ENCODE measurements at places on chromosomes 13 and 19. TPM values are rescaled to one million over a fixed set of nuclear protein-coding genes. Genes with fewer than 3 reads are reported as not detected.
A peak's percentile ranks its signal among the peaks of the same experiment; 100 is the strongest.

DNA sequence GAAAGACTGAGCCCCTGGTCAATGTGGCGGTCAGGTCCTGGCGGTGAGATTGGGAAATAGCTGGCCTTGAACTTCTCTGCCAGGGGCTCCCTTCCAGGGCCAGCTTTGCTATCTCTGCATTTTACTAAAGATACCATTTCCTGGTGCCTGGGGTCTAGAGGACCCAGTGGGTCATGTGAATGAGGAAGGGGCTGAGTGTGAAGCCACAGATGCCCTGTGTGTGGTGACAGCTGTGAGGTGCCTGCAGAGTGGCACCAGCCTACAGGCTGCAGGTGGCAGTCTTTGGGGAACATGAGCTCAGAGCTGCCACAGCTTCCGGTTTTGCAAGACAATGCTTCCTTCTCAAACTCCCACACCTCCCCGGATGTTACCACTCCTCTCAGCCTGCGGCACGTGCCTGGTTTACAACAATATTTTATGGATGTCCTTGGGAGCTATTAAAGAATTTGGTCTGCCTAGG, 5.2 kb upstream of the MLNR start:
- peak; percentile 66 for DNase-seq

GRCh38 chr13:50410921-50411746, 395.9 kb downstream of the KCNRG start:
- no peak for DNase-seq

DNA sequence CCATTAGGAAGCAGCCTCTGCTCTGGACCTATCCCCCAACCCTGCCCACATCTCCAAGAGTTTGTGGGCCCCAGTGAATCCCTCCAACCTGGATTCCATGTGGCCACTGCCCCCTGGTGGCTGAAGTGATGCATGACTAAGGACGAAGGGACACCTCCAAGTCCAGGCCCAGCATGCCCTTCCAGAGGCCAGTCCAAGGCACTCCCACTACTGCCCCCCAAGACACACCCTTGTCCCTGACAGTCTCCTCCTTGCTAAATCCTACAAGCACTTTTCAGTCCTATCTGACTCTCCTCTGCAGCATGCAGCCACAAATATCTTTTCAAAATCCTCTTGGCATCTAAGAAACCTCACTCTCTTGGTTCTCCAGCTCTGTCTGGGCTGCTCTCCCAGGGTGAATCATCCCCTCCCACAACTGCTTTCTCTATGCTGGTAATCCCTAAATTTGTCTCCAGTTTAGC, 33.0 kb downstream of the DEDD2 start:
- peak; percentile 74 for DNase-seq

MBD3L3 gene
- total RNA-seq: not detected

DNA sequence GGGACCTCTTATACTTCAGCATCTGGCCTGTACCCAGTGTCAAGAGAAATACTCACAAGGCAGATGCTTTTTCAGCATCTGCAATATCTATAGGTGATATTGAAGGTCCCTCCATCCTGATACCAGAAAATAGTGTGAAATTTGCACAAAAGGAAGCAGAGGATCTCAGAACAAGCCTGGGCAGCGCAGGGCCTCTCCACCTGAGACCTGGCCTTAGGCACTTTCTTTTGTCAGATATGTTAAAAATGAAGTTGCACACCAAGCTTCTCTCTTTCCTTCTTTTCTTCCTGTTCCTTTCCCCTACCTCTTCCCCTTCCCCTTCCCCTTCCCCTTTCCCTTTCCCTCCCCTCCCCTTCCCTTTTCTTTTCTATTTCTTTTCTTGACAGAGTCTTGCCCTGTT, 62.2 kb downstream of the ARHGEF18 start:
- DNase-seq: no peak

DNA sequence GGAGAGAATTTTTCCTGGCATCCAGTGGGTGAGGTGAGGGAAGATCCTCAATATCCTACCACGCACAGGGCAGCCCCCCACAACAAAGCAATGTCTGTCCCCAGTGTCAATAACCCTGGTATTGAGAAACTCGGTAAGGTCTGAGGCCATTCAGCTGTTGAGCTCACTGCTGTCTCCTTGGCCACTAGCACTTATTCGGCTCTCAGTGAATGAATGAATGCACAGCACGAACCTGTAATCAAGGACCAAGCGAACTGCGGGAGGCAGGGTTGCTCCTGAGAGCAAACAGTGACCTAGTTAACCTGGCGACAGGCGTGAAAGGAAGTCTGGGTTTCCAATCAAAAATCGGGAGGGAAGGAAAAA, 640 bp downstream of the ZSCAN5A start:
- no peak for DNase-seq

DNA sequence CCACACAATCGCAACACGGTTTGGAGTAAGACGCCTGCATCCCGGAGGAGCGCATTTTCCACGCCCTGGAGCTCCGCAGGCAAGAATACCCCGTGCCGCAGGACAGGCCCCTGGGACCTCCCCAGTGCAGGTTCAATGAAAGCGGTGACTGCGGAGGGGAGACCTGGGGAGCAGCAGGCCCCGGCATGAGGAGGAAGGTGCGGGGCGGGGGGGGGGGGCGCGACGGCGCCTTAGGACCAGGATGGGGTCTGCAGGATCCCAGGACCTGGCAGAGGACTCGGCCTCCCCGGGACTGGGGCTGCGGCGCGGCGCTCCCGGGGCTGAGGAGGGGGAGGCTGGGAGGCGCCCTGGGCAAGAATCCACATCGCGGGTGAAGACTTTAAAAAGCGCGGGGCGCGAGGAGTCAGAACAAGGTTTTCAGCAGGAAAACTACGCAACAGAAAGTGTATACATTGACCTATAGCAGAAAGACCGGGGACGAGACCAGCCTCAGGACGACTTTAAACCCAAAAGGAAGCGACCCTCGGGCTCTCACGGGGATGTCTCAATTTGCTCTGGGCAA, 432 bp downstream of the ZNF611 start:
- DNase-seq: peak; percentile 26

SHISA2 gene
- total RNA-seq: 0.50 TPM

SMIM44 gene
- not detected for total RNA-seq

SYCN gene
- total RNA-seq: not detected

DNA sequence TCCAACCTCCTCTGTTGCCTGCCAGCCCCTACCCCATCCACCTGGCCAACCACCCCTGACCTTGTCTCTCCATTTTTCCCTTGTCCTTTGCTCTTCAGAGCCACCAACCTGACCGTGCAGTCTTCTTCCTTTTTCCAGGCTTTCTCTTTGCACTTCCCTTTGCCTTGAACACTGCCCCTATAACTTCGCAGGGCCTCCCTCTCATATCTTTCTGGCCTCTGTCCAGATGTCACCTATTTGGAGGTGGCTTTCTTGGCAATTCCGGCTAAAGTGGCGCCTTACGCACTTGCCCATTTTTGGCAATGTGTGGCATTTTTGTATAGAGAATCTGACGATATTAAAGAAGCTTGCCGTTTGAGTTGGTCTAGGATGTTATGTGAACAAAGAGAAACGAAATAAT, 844 bp downstream of the ZNF543 start:
- no peak for DNase-seq

DNA sequence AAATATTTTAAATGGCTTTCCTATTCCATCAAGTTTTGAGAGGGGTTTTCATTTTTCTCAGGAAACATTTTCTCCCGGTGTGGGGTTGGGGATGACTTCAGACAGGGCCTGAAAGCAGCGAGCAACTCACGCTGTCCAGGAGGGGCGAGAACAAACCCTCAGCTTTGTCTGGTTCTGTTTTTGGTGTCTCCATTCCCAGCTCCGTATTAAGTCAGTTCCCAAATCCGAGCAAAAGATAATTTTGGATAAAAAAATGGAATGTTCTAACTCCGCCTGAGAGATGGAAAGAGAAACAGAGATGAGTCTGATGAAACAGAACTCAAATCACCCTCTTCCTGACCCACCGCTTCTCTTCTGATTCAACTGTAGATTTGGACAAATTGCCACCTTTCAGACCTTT, 38.4 kb downstream of the RFX2 start:
- no peak for DNase-seq

DNA sequence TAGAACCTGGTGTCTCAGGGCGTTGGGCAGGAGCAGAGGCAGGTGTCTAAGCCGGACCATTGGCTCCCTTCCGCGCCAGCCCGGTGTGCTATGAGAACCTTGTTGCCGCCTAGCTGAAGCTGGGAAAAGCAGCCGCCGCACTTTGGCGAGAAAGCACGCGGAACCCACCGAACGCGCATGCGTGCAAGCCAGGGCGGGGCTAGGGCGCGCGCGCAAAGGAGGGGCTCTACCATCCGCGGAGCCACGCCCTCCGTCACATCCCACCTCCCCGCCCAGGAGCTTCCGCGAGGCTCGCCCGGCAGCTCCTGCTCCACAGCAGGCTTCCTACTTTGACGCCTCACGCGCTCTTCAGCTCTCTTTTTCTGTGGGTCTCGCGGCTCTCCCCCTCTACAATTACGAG, 51.3 kb downstream of the WDR87 start:
- DNase-seq: peak; percentile 24

GRCh38 chr13:33341861-33342452, 56.4 kb upstream of the STARD13 start:
- DNase-seq: no peak

ZNF793 gene
- total RNA-seq: 6.0 TPM

- no peak for DNase-seq
Observed at GRCh38 chr13:100767192-100767591, 92.6 kb upstream of the TMTC4 start.

- DNase-seq: no peak
Observed at GRCh38 chr19:57651654-57651996, 17.1 kb upstream of the ZSCAN4 start.

GRCh38 chr13:109345433-109345941, 440.9 kb downstream of the IRS2 start:
- no peak for DNase-seq

ZNF14 gene
- 6.9 TPM for total RNA-seq

DNA sequence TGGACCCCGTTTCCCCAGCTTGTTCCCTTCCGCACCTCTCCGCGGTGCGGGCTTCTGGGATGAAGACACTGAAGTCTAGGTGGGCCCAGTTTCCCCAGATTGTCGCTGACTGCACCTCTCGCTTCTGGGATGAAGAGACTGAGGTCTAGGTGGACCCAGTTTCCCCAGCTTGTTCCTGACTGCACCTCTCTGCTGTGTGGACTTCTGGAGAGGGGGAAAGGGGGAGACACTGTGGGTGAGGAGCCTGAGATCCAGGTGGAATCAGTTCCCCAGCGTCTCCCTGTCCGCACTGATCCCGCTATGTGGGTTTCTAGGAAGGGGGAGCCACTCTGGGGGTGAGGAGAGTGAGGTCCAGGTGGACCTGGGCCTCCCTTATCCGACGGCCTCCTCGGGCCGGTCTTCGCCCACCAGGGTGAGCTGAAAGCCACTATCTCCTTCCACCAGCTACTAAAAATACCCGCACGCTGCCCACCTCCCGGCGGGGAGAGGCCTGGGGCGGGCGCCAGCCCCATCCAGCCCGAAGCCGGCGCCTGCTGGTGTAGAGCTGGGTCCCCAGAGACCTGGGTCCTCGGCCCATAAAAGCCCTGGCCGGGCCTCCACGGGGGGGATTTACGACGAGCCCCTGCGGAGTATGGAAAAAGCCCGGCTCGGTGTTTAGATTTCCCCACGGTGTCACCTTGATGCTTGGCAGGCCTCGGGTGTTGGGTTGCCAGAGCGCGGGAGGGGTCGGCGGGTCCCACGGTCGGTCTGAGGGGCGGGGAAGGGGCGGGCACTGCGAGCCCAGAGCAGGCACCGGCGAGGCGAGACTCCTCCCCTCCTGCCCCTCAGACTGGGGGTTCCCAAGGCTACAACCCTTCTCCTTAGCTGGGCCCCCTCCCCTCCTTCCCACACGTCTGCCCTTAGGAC, 10.6 kb downstream of the FUT6 start:
- DNase-seq: peak; percentile 53

FSD1 gene
- total RNA-seq: 27.7 TPM

GRCh38 chr13:44257796-44258195, 115.8 kb upstream of the SERP2 start:
- no peak for DNase-seq

DNA sequence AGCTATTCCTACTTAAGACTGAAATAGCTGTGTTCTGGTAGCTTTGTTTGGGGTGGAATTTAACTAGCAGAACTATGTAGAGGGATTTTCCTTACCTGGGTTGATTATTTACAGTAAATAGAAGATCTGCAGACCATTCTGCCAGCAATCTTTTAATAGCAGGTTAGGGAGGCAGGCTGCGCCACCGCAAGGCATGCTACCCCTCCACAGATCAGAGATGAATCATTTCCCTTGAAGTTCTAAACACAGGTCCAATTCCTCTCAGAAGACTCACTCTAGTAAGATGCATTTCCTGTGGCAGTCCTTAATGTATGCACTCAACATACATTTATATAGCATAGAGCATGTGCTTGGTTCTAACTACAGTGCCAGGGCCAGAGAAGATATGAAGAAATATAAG, 109.0 kb downstream of the TNFRSF19 start:
- peak; percentile 38 for DNase-seq

- DNase-seq: no peak
Observed at GRCh38 chr13:78777396-78777795, 118.4 kb upstream of the OBI1 start.

GRCh38 chr13:65875031-65875430, 1355.1 kb downstream of the PCDH9 start:
- no peak for DNase-seq

DNA sequence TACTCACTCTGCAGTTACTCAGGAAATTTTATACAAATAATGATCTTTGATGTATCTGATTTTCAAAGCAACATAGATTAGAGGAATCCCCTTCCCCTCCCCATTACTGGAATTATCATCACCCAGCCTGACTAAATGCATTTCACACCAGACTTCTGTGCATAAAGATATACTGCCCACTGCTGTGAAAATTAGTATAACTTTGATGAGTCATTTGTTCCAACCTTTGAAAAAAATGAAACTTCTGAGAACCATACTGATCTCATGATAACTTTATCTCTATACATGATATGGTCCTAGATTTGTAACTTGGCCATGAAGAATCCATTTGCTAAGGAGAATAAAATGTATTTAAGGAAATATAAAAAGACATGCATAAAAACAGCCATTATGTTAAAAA, 63.9 kb downstream of the GPC6 start:
- no peak for DNase-seq

- no peak for DNase-seq
Observed at GRCh38 chr19:15197275-15197941, 3.4 kb downstream of the NOTCH3 start.

DNA sequence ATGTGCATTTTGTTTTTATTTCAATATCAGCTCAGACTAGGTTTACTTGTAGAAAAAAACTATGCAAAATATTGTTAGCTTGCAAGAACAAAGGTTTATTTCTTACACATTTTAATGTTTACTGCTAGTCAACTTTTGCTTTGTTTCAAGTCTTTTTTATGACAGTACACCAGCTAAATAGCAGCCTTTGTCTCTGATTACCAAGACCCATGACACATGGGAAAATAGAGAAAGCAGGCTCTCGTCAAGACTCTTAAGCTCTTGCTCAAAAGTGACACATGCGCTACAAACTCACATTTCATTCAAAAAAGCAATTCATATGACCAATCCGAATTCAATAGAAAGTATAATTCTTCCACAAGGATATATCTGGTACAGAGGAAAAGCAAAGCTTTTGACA, 642.3 kb upstream of the SLITRK1 start:
- no peak for DNase-seq

LRP3 gene
- total RNA-seq: not detected

MADCAM1 gene
- total RNA-seq: 0.39 TPM

GRCh38 chr19:16652854-16653253, 7.1 kb downstream of the SMIM7 start:
- no peak for DNase-seq

GRCh38 chr13:51034906-51035305, 76.2 kb downstream of the C13orf42 start:
- DNase-seq: no peak

LILRB1 gene
- 0.91 TPM for total RNA-seq

WDR62 gene
- 44.5 TPM for total RNA-seq

Data from activated CD8-positive, alpha-beta T cell treated with anti-CD3 and anti-CD28 coated beads, Interleukin-2, amount 10 ng/mL, durations not matched to agents 7 days and 5 days (primary cell).